Activated naive CD8-positive, alpha-beta T cell treated with anti-CD3 and anti-CD28 coated beads, Interleukin-2, amount 50 U/mL, for 16 hours (primary cell): ENCODE measurements at places on chromosomes 3 and 15.

DNA sequence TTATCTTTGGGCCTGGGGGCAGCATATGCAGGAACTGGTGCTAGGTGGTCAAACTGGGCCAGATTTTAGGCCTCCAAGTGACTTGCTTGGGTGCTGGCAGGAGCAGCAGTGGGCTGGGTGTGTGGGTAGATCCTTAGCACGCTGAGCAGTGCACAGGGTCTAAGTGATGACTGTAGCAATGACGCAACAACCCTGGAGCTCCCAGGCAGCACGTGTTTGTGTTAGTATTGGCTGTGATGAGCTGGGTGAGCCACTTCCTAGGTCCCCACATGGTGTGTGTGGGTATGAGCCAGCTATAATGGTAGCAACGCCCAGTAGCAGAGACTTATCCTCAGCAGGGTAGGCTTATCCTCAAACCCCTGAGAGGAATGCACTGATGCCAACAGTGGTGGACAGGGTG lies 570.6 kb upstream of the ROBO1 start:
- no peak for DNase-seq

DNA sequence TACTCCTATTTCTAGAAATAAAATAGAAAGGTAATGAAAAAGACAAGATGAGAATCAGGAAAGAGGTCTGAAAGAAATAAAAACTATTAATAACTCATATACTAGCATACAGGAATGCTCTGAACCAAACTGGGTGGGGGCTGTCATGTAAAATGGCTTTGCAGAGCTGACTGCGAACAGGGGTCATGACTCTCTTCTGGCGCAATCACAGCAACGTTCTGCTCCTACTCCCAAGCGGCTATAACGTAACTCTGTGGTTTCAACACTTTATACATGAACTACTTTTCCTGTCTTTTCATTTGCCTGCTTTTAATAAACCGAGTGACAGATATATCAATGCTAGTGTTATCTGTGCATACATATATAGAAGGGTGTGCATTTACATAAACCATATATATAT lies 116.7 kb downstream of the DLG1 start:
- DNase-seq: no peak

DNA sequence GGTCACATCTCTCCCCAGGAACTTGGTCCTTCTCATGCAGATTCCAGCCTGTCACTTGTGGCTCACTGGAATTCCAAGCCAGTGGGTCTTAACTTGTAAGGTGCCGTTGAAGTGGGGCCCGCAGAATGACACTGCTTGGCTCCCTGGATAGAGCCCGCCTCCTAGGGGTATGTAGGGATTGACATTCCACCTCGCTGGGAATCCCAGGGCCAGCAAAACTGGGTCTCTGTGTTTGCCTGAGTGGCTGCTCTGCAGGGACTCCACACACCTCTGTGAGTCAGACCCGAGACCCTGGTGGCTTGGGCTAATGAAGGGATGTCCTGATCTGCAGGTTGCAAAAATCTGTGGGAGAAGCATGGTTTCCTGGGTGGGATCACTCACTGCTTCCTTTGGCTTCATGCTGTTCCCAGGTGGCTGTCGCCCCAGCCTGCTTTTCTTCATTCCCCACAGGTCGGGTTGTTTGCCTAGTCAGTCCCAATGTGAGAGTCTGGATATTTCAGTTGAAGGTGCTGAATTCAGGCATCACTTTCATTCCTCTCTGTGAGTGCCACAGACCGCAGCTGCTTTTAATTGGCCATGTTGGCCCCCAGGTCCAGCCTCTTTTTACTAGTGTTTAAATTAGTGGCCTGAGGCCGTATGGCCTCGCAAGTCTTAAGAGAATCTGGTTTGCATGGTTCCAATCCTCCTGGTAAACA lies 156.0 kb upstream of the TRIM42 start:
- DNase-seq: no peak

DNA sequence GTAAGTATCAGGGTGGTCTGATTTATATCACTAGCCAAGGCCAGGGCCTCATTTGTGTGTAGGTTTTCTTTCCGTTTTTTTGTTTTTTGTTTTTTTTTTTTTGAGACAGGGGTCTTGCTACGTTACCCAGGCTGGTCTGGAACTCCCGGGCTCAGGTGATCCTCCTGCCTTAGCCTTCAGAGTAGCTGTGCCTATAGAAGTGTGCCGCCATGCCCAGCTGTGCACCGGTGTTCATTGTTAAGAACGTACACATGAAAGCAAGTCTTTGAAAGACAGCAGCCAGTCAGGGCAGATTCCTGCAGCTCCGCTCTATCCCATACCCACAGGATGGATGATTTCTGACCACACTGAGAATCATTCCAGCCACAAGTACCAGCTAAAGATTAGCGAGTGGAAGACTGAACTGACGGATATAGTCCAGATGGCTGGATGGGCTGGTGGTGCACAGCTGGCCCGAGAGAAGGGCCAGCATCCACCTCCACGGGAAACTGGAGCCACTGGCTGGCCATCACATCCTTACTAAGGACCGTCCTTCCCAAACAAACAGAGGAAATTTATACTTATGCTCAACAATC lies 95.4 kb downstream of the PCSK6 start:
- DNase-seq: no peak

DNA sequence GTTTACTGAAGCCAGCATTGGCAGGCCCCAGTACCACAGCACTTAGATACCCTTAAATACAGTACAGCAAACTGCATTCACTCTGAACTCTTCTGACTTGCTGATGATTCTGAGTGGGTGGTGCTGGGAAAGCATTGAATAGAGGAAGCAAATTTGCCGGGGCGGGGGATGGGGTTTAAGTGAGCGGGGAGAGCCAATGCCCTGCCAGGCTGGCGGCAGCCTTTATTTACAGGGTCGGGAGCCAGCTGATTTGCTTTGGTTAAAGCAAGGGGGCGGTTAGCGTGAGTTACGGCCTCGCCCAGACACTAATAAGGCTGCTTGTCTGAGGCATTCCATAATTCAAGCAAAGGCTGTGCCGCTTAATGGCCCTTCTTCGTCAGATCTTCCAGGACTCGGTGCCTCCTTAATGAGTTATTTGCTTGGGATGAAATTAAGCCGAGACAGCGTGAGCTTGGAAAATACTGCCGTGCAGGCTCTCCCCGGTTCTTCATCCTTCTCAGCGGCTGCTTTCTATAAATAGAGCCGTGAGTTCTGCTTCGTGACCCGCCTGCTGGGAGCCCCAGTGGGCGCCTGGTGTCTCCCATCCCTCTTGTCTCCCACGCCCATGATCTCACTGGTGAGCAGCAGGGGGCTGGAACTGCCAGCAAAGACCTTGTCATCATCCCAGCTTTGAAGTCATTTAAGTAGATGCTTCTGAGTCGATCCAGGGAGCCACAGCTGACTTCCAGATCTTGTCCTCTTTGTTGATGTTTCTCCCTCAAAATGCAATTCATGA lies 25.8 kb downstream of the SPSB4 start:
- DNase-seq: no peak

DNA sequence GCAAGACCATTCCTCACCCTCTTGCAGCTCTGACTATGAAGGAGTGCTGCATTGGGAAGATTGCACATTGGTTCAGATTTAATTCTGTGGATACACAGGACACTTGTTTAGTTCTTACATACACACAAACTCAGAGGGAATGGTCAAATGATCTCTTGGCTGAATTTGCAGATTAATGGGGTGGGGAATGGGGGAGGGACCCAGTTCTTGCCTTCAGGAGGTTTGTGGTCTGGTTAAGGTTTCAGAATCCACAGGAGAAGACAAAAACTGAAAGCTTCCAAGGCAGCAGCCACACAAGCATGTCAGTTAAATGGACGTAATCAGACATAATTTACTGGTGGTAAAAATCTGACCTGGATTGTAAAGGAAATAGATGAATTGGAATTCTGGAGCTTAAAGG lies 257.1 kb upstream of the ROPN1 start:
- no peak for DNase-seq

DNA sequence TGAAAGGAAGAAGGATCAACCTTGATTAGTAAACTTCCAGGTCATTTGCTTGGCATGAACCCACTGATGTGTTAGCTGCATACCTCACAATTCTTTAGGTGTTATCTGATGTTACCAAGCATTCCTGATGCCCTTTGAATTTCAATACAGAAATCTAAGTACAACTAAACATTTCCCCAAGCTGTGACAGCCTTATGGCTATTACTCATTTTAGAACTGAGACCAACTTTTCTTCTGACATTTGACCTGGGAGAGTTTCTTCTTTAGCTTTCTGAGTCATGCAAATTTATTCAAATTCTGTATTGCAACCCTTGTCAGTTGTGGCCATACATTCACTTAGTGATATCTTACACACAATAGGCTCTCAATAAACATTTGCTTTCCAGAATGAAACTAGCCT lies 124.3 kb downstream of the TIGIT start:
- DNase-seq: no peak

GRCh38 chr3:107992976-107993684 lies 97.7 kb downstream of the CD47 start:
- no peak for DNase-seq

- DNase-seq: no peak
Observed at GRCh38 chr15:79673416-79674123, 223.2 kb downstream of the MTHFS start.

GRCh38 chr3:18683900-18684299 lies 258.8 kb upstream of the SATB1 start:
- DNase-seq: no peak

GRCh38 chr15:84609818-84610525 lies 9.2 kb downstream of the ZSCAN2 start:
- no peak for DNase-seq

DNA sequence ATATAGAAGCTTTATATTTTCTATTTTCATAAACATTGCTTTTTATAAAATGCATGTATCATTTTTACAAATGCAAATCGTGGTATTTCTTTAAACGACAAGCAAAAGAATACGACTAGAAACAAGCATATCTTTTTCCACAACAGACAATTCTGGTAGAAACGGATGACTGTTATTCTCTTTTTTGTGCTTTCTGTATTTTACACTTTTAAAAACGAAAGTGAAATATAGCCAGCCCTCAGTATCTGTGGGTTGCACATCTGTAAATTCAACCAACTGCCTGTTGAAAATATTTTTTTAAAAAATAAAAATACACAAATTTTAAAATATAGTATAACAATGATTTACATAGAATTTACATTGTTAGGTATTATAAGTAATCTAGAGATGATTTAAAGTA lies 61.3 kb downstream of the PRTG start:
- no peak for DNase-seq
